ENCODE measurements at places on chromosomes 4 and X. TPM values are rescaled to one million over a fixed set of nuclear protein-coding genes. Genes with fewer than 3 reads are reported as not detected.

GRCh38 chrX:114390251-114390796 is 193.6 kb upstream of the HTR2C start:
- H3K4me3 ChIP-seq, result no peak overlapping the region
- no peak for DNase-seq
- no peaks in the 10 kb centered on the region for H3K4me1 ChIP-seq
- no peaks in the 10 kb centered on the region for H3K36me3 ChIP-seq
- H3K27ac ChIP-seq, result no peak overlapping the region

GRCh38 chr4:39243462-39243861 is 61.1 kb downstream of the WDR19 start:
- H3K27ac ChIP-seq, result no peak overlapping the region
- no peak overlapping the region for H3K4me3 ChIP-seq
- H3K4me1 ChIP-seq, result no peaks in the 10 kb centered on the region
- no peaks in the 10 kb centered on the region for H3K36me3 ChIP-seq
- no peaks in the 10 kb centered on the region for H3K27me3 ChIP-seq

- peak; percentile 39 for DNase-seq
- no peaks in the 10 kb centered on the region for H3K27me3 ChIP-seq
- no peaks in the 10 kb centered on the region for H3K36me3 ChIP-seq
- H3K4me1 ChIP-seq, result peaks cover 6% of the 10 kb centered on the region
These were observed 38.9 kb downstream of the STARD8 start for GRCh38 chrX:68686097-68686977.

- no peak overlapping the region for H3K27ac ChIP-seq
- no peak for DNase-seq
- H3K36me3 ChIP-seq, result no peaks in the 10 kb centered on the region
- no peaks in the 10 kb centered on the region for H3K4me1 ChIP-seq
- H3K4me3 ChIP-seq, result no peak overlapping the region
These were observed 8.0 kb upstream of the MSL3 start for GRCh38 chrX:11750046-11750445.

DNA sequence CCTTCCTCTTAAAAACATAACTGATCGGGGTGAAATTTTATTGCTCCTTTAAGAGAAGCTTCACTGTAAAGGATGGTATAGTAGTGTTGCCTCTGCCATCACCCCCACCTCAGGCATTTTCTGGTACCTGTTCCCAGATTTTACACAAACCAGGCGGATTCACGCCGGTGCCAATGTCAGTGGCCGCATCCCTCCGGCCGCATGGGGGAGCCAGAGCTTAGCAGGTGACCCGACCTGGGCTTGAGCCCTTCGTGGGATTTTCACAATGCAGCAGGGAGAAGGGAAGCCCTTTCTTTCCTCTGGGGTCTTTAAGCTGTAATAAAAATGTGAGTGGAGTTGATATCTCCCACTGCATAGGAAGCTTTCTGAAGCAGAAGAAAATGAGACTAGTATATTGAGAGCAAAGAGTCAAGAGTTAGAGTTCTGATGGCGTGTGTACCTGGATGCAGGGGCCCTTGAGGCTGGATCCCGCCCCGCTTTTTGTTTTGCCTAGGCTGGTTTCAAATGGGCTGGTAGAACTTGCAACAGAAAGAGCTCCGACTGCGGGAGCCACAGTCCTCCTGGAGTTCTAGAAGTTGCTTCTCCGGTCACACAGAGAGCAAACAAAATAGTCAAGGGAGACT is 59.4 kb downstream of the POLR2B start:
- H3K36me3 ChIP-seq, result no peaks in the 10 kb centered on the region
- no peak overlapping the region for H3K27ac ChIP-seq
- no peaks in the 10 kb centered on the region for H3K27me3 ChIP-seq

- no peak overlapping the region for H3K4me3 ChIP-seq
- H3K27me3 ChIP-seq, result no peaks in the 10 kb centered on the region
- H3K4me1 ChIP-seq, result peaks cover 26% of the 10 kb centered on the region
- no peak overlapping the region for H3K27ac ChIP-seq
These were observed 37.4 kb downstream of the PPP3CA start for GRCh38 chr4:101309925-101310324.

DNA sequence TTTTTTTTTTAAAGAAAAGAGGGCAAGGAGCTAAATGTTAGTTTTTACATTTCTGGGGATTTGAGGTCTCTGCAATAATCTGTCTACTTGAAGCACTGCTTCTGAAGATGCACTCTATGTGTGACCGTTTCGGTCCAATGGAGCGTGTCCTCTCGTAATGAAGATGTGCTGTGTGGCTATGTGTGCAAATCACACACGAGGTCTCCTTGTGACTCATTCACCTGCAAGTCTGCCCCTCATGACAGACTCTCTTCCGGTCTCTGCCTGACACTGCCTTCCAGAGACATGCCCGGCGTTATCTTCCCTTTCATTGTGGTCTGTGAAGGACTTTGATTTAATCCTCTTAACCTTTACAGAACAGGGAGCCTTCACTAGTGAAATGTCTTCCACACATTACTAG is 84.3 kb downstream of the TRAM1L1 start:
- no peak overlapping the region for H3K4me3 ChIP-seq
- no peaks in the 10 kb centered on the region for H3K36me3 ChIP-seq
- no peaks in the 10 kb centered on the region for H3K27me3 ChIP-seq
- H3K27ac ChIP-seq, result no peak overlapping the region

DNA sequence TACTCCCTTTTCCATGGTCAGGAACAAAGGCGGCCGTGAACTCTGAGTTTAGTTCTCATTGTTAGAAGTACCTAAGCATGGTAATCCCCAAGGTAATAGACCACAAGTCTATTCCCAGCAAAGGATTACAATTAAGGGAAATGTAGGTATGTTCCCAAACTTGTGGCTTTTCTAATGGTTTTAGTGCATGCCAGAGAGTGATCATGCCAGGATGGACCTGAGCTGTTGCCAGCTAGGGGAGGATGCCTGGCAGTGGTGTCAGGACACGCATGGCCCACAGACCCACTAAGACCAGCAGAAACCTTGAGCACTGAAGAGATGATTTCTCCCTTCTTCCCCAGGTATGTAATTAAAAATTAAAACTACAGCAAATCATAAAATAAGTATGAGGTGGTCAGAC is 60.8 kb downstream of the COQ2 start:
- no peaks in the 10 kb centered on the region for H3K36me3 ChIP-seq
- no peak overlapping the region for H3K27ac ChIP-seq
- no peak for DNase-seq

DNA sequence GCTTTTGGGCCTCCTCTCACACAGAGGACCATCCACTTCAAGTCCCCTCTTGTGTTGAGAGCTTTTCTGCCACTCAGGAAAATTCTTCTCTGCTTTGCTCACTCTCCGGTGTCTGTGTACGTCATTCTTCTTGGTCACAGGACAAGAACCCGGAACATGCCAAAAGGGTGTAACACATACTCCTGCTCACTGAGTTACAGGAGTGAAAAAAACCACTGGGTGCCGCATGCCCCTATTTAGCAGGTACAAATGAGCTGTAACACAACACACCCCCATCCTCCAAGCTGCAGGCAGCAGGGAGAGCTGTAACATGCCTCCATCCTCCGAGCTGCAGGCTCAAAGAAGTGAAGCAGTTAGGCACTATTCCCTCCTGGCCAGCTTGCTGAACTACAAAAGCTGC is 13.0 kb upstream of the CXCL2 start:
- no peak overlapping the region for H3K27ac ChIP-seq
- no peak overlapping the region for H3K4me3 ChIP-seq
- H3K27me3 ChIP-seq, result no peaks in the 10 kb centered on the region

- H3K36me3 ChIP-seq, result no peaks in the 10 kb centered on the region
- H3K4me3 ChIP-seq, result no peak overlapping the region
- H3K4me1 ChIP-seq, result no peaks in the 10 kb centered on the region
- no peaks in the 10 kb centered on the region for H3K27me3 ChIP-seq
These were observed 18.9 kb downstream of the THAP9 start for GRCh38 chr4:82919386-82919785.

DNA sequence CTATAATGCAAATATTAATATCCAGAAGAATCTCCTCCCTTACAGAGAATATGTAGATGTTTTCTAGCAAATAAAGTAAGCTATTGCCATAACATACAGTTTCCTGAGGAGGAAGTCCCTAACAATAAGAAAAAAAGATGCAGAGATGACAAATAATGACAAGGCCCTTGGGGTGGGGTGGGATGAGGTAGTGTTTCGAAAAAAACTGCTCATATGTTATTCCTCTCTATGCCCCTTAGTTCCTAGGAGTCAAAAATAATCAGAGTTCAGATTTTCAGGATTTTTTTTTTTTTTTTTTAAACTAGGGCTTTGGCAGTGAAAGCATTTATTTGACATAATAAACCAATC is 99.0 kb downstream of the ZAR1 start:
- H3K4me1 ChIP-seq, result no peaks in the 10 kb centered on the region
- H3K36me3 ChIP-seq, result peaks cover 2% of the 10 kb centered on the region
- H3K27me3 ChIP-seq, result no peaks in the 10 kb centered on the region
- H3K27ac ChIP-seq, result no peak overlapping the region

DNA sequence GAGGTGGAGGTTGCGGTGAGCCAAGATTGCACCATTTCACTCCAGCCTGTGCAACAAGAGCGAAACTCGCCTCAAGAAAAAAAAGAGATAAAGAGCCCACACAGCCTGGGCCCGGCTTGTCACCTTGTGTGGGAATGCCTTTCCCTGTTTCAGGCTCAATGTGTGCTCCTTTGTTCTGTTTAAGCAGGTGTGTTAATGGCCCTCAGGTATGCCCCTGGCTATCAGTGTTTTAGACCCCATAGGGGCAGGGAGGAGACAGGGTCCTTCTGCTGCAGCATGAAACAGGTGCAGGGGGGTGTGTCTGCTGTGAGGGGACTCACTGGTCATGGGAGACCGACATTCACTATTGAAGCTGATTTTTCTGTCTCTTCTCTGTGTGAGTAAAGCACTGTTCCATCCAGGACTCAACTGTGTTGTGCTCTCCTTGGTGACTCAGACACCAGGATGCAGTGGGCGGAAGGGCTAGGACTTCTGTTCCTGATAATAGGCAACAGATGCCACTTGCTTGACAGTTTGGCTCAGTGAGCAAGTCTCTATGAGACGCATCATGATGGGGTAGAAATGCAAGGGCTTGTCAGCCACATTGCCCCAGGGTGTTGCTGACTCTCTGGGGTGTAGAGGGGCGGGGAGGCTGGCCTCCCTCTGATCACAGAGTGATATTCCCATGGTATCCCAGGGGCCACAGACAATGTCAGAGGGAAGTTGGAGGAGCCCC is 15.6 kb upstream of the LAP3 start:
- no peaks in the 10 kb centered on the region for H3K27me3 ChIP-seq
- no peak overlapping the region for H3K27ac ChIP-seq
- no peak for DNase-seq
- H3K4me1 ChIP-seq, result no peaks in the 10 kb centered on the region
- no peak overlapping the region for H3K4me3 ChIP-seq

GRCh38 chrX:46617906-46618305 is 44.3 kb downstream of the CHST7 start:
- no peaks in the 10 kb centered on the region for H3K36me3 ChIP-seq
- H3K27me3 ChIP-seq, result no peaks in the 10 kb centered on the region
- no peak overlapping the region for H3K4me3 ChIP-seq
- DNase-seq, result no peak
- no peaks in the 10 kb centered on the region for H3K4me1 ChIP-seq
- H3K27ac ChIP-seq, result no peak overlapping the region

DNA sequence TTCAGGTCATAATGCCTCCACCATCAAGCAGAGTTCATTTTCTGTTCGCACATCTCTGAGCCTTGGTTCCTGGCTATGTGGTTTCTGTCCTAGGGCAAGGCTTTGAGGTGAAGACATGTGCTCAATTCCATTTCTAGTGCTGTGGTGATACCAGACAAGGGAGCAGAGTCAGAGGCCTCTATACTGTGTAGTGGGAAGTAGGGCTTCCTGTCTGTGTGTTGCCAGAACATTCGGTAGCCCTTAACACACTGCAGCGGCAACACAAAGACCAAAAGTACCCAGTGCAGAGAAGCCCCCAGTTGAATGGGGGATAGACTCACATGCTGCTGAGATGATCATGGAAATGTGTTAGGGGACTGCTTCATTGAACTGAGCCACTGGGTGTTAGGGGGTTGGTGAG is 56.4 kb downstream of the STARD8 start:
- peaks cover 26% of the 10 kb centered on the region for H3K4me1 ChIP-seq
- H3K36me3 ChIP-seq, result no peaks in the 10 kb centered on the region
- H3K27me3 ChIP-seq, result no peaks in the 10 kb centered on the region
- DNase-seq, result no peak
- no peak overlapping the region for H3K4me3 ChIP-seq
- no peak overlapping the region for H3K27ac ChIP-seq

GRCh38 chrX:153476666-153477363 is 6.4 kb upstream of the HAUS7 start:
- H3K4me1 ChIP-seq, result peaks cover 4% of the 10 kb centered on the region
- no peak overlapping the region for H3K27ac ChIP-seq
- DNase-seq, result no peak
- no peak overlapping the region for H3K4me3 ChIP-seq
- no peaks in the 10 kb centered on the region for H3K27me3 ChIP-seq

DNA sequence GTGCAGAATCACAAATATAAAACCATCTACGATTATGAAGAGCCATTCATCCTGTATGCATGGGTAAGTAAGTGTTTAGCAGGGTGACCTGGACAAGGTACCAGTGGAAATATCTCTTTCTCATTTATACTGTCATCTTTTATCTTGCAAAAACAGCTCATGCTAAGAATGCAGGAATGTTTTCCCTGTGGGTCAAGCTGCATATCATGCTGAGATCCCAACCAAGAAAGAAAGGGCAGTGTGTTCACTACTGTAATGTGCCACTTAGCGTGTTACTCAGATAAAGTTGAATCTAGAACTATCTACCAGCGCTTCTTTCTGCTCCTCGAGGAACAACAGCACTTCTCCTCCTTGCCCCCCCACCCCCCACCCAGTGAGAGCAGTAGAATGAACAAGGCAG is 212.7 kb upstream of the TBL1X start:
- no peak overlapping the region for H3K4me3 ChIP-seq
- no peaks in the 10 kb centered on the region for H3K4me1 ChIP-seq
- H3K27me3 ChIP-seq, result no peaks in the 10 kb centered on the region
- no peak overlapping the region for H3K27ac ChIP-seq
- H3K36me3 ChIP-seq, result no peaks in the 10 kb centered on the region

GRCh38 chr4:6988016-6988715 is 55.0 kb upstream of the TADA2B start:
- H3K36me3 ChIP-seq, result no peaks in the 10 kb centered on the region
- no peak for DNase-seq
- peak overlapping the region; percentile 91 for H3K27ac ChIP-seq

- no peak for DNase-seq
- H3K4me1 ChIP-seq, result peaks cover 3% of the 10 kb centered on the region
- H3K4me3 ChIP-seq, result no peak overlapping the region
- H3K36me3 ChIP-seq, result no peaks in the 10 kb centered on the region
- no peaks in the 10 kb centered on the region for H3K27me3 ChIP-seq
These were observed 2.3 kb downstream of the FRMPD3 start for GRCh38 chrX:107451731-107452130.

DNA sequence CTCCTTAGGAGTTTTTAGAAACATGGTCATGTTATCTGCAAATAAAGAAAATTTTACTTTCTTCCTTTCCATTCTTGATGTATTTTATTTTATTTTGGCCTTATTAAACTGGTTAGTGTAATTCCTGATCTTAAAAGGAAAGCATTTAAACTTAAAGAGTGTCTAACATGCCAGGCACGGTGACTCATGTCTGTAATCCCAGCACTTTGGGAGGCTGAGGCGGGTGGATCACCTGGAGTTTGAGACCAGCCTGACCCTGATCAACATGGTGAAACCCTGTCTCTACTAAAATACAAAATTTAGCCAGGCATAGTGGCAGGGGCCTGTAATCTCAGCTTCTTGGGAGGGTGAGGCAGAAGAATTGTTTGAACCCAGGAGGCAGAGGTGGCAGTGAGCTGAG is 281.3 kb downstream of the PTTG2 start:
- no peak for DNase-seq
- H3K36me3 ChIP-seq, result no peaks in the 10 kb centered on the region
- H3K4me1 ChIP-seq, result peaks cover 9% of the 10 kb centered on the region
- no peak overlapping the region for H3K27ac ChIP-seq
- no peaks in the 10 kb centered on the region for H3K27me3 ChIP-seq

Gene TMPRSS11A
- total RNA-seq, result not detected

Gene FMR1NB
- total RNA-seq, result not detected

Gene TBC1D9
- total RNA-seq, result 11.2 TPM

Gene C4orf51
- not detected for total RNA-seq

Gene KLF8
- 2.0 TPM for total RNA-seq

Gene VCX
- not detected for total RNA-seq

Gene NRK
- total RNA-seq, result 0.52 TPM

Gene CD40LG
- total RNA-seq, result not detected

Measured in body of pancreas (tissue), 4 donors.